ENCODE measurements at places on chromosomes 4 and X.

GRCh38 chrX:136616987-136617685 lies 30.8 kb upstream of the CD40LG start:
- DNase-seq: no peak

DNA sequence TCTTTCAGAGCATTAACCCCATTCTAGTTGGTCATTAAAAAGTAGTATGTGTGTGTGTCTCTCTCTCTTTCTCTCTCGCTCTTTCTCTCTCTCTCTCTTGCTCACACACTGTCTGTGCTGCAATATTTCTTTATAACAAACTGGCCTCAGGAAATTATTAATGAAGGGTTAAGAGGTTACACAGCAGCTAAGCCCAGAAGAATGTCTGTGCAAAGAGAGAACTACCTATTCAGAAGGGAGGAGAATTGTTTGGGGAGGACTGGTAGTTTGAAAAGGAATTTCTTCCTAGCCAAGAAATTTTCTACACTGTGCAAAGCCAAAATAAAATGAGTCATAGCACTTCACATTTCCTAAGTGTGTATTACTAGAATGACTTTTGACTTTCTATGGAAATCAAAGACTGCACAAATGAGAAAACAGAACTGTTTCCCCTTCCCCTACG lies 22.2 kb downstream of the PDGFC start:
- DNase-seq: peak; percentile 50

DNA sequence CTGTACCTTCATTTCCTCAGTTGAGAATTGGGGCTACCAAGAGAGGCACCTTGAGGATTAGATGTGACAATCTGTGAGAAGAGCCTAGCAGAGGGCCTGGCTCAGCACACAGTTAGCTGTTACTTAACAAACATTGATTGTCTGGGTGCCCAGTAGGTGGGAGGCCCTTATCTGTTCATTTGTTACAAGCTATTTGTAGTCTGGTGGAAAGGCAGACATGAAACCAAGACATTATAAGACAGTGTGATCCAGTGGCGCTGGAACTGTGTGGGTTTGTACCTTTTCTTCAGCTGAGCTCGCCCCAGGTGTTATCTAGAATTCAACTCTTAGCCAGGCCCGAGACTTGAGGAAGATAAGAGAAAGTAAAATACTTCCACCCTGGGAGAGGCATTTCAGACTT lies 16.9 kb downstream of the AKAP4 start:
- no peak for DNase-seq

DNA sequence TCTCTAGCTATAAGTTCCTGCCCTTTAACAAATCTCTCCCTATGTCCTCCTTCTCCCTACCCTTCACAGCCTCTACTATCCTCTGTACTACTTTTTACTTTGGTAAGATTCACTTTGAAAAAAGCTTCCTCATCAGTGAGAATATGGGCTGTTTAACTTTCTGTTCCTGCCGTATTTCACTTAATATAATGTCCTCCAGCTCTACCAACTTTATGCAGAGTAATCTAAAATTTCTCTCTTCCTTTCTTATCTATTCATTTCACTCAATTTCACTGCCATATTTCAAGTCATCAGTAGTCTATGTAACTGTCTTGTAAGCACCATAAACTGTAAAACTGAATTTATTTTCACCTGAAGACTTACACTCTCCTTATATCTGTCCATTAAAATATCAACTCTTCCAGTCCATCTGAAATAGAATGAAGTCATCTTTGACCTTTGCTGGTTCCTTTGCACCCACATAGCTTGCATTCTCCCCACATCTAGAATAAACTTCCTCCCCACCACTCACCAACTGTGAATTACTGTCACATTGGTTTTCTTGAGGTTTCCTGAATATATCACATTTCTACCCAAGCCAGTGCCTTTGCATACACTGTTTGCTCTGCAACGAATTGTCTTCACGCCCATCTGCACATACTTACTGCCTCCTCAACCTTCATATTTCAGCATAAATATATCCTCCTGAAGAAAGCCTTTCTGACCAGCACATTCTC lies 54.6 kb downstream of the ARAP2 start:
- no peak for DNase-seq

DNA sequence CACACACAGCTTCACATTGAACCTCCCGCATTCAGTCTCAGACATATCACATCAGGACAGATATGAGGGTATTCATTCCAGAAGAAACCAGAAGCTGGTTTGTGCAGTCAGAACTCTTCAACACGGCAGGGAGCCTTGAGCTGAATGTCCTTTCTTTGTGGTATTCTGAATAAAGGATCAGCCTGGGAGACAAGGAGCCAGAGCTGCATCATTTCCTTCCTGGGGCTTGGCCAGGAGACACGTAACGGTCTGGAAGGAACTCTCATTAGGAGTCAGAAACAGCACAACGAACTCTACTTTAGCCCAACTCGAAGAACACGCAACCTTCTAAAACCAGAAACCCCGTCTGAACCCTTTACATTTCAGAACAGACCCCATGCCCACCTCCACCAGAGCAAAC lies 46.4 kb downstream of the KDR start:
- peak; percentile 56 for DNase-seq

- no peak for DNase-seq
These were observed 40.4 kb upstream of the CHRDL1 start for GRCh38 chrX:110836001-110836400.

Data from fibroblast of gingiva (primary cell).